CD4-positive, alpha-beta T cell treated with Interleukin-2 at 100 ng/mL for 4 hours (primary cell): ENCODE measurements at places on chromosomes 3 and 15.

- DNase-seq = no peak
Observed at GRCh38 chr3:125695688-125696087, 100.4 kb upstream of the OSBPL11 start.

DNA sequence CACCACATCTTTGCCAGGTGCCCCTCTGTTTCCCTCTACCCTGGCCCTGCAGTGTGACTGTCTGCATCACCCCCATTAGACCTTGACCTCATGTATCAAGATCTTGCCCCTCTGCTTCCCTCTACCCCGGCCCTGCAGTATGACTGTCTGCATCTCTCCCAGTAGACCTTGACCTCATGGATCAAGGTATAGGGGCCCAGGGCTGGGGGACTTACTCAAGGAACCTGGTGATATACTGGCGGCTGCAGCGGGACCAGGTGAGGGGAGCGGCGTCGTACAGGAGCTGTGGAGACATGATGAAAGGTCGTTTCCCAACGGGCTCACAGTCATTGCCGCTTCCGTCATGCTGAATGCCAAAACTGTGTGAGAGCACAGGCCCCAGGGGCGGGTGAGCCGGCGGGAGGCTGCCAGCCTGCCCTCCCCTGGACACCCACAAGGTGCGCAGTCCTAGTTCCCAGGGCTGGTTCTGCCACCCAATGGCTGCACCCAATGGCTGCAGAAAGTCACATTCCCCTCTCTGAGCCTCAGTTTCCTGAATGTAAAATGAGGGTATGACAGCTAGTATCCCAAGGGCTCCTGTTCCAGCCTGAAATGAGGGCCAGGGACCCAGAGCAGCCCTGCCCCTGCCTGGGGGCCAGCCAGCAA lies 23.1 kb downstream of the ADAMTS7 start:
- DNase-seq = no peak

DNA sequence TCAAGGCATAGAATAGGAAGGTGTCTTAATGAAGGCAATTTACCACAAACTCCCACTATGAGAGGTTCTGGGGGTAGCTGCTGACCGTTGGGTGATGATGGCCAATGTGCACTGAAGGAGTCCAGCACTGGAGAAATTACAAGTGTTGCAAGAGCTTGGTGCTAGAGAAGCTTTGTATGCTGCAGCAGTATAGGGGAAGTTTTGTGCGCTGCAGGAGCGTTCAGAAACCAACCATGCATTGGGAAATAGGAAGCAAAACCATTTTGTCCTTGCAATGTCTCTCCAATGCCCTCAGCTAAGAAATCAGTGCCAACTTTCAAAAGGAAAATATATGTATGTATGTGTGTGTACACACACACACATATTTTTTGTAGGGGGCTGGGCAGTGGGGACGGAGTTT lies 441.6 kb upstream of the NAALADL2 start:
- no peak for DNase-seq

DNA sequence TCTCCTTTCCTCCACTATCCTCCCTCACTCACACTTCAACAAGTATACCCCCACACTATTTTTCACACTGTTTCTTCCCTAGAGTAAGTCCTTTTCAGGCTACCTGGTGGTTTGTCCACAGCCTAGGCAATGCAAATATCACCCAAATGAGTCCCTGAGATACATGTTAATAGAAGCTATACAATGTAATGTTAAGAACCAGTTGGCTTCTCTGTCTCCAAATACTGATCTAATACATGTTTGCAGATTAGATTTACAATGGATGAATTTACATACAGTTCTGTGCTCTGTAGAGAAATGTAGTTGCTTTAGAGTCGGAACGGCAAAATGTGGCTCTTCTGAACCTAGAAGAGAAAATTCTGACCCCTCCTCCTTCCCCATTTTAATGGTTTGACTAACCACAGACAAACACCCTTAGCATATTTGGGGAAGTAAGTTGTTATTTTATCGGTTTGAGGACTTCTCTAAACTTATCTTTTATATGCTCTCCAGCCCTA lies 63.6 kb upstream of the MBNL1 start:
- peak; percentile 59 for DNase-seq

DNA sequence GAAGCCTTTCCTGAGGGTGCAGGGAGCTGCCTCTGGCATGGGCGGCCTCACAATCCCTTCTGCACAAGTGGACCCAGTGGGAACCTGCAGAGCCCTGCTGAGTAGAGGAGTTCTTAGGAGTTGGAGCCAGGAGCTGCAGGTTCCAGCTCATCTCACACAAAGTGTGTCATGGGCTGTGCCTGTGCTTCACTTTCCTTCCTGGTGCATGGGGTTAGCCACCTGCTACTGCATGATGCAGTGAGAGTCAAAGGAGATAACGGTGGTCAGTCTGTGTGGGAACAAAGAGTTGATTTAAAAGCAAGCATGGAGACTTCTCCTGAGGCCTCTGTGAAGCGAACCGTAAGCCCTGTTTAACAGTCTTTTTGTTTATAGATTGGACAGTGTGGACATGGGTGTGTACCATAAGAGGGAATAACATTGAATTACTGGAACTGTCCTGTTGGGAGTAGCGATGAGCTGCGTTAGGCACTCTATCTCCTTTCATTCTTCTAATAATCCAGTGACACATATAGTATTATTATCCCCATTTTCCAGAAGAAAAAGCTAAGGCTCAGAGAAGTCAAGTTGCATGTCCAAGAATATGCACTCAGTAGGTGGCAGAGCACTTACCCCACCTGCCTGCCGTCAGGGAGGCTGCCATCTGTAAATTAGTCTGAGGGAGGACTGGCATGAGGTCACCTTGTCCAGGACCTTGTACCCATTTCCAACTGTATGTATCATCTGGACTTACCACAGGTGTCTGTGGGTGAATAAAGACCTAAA lies 68.7 kb upstream of the PRR23C start:
- no peak for DNase-seq

DNA sequence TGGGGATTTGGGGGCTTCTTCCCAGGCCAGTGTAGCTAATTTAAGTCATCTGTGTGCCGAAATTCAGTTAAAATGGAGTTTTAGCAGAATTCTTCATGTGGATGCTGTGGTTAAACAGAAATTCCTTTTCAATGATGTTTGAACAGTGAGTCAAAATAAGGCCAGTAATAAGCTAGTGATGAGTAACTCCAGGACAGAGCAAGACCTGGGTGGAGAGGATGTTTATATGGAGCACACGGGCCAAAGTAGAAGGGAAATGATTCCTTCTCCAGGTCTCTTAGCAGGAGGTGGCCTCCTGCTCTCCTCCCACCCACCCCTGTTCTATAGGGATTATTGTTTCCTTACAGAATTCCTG lies 31.9 kb upstream of the UACA start:
- no peak for DNase-seq

- DNase-seq = no peak
Observed at GRCh38 chr3:114877378-114878113, 269.5 kb downstream of the ZBTB20 start.

DNA sequence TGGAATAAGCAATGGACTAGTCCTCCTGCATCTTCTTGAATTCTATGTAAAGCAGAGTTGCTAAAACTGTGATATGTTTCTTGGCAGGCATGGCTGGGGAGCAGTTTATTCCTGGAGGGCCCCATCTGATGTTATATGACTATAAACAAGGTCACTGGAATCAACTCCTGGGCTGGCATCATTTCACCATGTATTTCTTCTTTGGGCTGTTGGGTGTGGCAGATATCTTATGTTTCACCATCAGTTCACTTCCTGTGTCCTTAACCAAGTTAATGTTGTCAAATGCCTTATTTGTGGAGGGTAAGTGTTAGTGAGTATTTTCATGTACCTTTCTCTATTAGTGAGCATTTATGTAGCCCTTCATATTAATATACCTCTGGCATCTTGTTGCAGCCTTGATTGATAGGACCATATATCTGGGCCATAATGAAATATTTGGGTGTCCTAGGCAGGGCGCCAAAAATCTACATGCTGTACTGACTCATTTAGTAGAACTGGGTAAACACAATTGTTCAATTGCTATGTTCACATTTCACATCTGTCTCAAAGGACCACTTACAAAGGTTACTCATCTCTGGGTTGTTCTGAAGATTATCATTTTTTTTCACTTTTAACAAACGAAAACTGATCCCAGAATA lies 52.6 kb upstream of the ADGRG7 start:
- DNase-seq = no peak

DNA sequence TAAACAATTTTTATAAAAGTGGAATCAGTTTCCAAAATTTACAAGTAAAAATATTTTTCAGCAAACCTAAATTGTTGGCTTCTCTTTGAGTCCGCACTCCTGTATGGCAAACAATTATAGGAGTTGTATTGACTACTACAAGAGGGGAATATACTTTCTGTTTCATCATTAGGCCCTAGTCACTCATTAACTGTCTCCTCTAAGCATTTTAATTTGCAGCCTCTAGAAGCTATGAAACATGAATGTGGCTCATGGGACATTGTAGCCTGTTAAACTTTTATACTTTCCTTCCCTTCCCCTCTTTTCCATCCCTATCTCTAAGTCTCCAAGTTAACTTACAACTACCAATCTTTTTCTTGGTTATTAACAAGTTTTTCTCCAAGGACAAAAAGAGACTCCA lies 58.9 kb upstream of the CBLB start:
- DNase-seq = no peak

DNA sequence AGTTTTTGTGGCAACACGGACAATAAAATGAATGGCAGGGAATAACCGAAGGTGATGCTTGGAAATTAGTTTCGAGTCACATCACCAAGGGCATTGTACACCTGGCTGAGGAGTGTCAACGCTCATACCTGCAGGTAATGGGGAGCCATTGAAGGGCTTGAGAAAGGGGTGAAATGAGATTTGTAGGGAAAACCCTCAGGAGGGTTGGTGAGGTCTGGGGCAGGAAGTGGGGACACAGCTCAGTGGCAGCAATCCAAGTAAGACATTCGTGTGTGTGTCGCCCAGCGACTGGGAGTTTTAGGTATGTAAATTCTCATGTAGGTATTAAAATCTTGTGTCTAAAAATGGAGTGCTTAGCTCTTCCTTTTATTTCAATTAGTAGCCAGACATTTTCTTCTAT lies 14.3 kb downstream of the PARP14 start:
- no peak for DNase-seq

GRCh38 chr3:11640009-11640673 lies 3.6 kb downstream of the VGLL4 start:
- no peak for DNase-seq

DNA sequence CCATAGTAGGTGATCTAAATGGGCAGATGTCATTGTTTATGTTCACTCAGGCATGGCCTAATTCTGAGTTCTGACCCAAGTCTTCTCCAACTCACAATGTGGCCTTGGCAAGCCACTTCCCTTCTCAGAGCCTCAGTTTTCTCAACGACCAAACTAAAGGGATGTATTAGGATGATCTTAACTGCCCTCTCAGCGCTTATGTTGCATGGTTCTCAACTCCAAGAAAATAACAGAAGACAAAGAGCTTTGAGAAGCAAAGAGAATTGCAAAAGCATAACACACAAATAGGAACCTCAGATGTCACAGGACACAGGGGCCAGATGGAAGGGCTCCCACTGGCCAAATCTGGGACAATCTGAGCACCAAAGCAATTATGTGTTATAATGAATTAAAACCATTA lies 8.6 kb downstream of the RHCG start:
- no peak for DNase-seq

DNA sequence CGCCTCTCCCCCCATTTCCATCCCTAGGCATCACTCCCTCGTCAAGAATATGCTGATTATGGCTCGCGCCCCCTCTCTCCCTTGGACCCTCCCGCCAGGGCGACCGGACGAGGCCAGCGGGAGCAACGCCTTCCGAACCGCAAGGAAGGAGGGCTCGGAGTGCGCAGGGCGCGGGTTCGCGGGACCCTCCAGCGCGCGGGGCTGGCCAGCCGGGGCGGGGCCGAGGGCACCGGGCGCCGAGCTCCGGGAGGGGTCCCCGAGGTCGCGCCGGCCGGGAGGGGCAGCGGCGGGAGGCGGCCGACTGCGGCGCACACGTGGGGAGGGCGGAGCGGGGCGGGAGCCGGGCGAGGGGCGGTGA lies 483 bp downstream of the EHD4 start:
- no peak for DNase-seq

GRCh38 chr15:61196711-61197586 lies 32.2 kb downstream of the RORA start:
- no peak for DNase-seq

GRCh38 chr15:40787344-40787841 lies 17.6 kb downstream of the C15orf62 start:
- DNase-seq = peak; percentile 61

DNA sequence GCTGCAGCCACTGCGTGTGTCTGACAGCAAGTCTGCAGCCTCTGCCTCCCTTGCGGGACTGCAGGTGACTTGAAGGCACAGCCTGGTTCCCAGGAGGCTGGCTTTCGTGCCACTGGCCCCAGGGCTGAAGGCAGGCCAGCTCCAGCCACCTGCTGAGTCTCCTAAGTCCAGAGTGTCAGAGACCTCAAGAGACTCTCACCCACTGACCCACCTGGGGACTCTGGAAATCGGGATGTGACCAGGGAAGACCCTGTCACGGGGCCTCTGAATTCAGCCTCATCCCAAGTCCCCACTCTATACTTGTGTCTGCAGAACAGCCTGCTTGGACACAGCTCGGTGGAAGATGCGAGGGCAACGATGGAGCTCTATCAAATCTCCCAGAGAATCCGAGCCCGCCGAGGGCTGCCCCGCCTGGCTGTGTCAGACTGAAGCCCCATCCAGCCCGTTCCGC lies 16.3 kb downstream of the ISG20 start:
- no peak for DNase-seq

- DNase-seq = no peak
Observed at GRCh38 chr3:58666683-58667082, at the start of gene FAM3D. FAM3D (minus strand) TSS chr3:58666774; CDS start chr3:58655563, 11,211 bp downstream.

GRCh38 chr3:195766671-195767070 lies 45.1 kb downstream of the MUC4 start:
- no peak for DNase-seq

DNA sequence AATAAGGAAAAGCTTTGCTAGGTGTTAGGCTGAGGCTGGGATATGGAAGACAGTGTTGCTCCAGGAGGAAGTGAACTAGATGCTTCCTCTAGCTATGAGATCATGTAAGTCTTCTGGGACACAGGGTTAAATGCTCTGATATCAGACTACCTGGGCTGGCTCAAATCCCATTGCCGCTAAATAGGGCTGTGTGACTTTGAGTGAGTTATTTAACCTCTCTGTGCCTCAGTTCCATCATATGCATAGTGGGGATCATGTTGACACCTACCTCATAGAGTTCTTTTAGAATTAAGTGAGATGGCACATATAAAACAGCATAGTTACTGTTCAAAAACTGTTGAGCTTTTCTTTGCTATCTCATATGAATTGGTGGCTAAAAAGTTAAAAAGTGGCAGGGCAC lies 12.6 kb downstream of the RPLP1 start:
- DNase-seq = no peak

DNA sequence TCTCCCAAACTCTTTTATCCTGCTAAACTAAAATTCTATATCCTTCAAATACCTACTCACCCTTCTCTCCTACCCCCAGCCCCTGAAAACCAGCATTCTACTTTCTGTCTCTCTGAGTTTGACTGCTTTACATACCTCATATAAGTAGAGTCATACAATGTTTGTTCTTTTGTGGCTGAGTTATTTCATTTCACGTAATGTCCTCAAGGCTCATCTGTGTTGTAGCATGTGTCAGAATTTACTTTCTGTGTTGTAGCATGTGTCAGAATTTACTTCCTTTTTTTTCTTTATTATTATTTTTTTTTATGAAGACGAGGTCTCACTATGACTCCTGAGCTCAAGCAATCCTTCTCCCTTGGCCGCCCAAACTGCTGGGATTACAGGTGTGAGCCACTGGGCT lies 20.1 kb downstream of the IFT122 start:
- DNase-seq = no peak

GRCh38 chr15:81338170-81339007 lies 14.4 kb upstream of the STARD5 start:
- no peak for DNase-seq

GRCh38 chr3:113271189-113271588 lies 59.8 kb downstream of the BOC start:
- no peak for DNase-seq
